Upper lobe of right lung (tissue), 1 donor: ENCODE measurements at places on chromosomes 4 and X. TPM values are rescaled to one million over a fixed set of nuclear protein-coding genes. Genes with fewer than 3 reads are reported as not detected.

ZDHHC15 gene
- total RNA-seq, result 1.4 TPM

- H3K36me3 ChIP-seq, result no peaks in the 10 kb centered on the region
- H3K27ac ChIP-seq, result no peak overlapping the region
- no peaks in the 10 kb centered on the region for H3K27me3 ChIP-seq
- no peak overlapping the region for H3K4me3 ChIP-seq
- H3K4me1 ChIP-seq, result no peaks in the 10 kb centered on the region
These were observed 47.6 kb upstream of the PRSS12 start for GRCh38 chr4:118400356-118400755.

DNA sequence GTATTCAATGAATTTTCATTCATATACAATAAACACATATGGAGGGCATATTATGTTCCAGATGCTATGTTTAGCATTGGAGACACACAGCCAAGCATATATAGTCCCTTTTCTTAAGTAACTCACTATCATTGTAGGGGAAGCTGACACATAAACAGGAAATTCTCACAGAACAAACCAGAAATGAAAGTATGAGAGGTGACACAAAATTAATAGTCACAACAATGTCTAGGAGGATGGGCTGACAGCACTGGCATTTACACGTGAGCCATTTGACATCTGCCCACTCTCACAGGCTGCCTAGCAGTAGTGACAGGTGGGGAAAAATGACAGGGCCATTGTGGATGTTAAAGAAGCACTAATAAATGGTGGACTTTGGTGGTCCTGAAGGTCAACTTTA lies 2.6 kb upstream of the CNOT6L start:
- no peaks in the 10 kb centered on the region for H3K36me3 ChIP-seq
- H3K27me3 ChIP-seq, result no peaks in the 10 kb centered on the region
- H3K4me3 ChIP-seq, result no peak overlapping the region
- peak overlapping the region; percentile 96 for H3K27ac ChIP-seq

DNA sequence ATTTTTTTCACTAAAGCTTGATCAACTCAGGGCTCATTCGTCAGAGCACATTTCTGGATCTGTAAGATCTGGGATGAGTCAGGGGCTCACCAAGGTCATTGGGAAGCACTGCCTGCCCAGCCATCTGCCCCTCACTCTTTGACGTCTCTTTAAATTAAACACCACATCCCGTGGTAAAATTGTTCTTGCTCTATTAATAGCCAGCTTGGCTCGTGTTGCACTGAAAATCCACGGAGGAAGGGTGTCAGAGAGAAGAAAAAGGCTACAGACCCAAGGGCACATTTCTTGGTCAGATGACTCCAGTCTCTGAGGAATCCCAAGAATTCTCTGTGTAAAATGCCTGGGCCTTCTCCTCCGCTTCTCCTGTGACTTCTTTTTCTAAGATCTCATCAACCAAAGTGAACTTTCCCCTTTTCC lies 45.7 kb upstream of the GATB start:
- no peak overlapping the region for H3K4me3 ChIP-seq
- H3K4me1 ChIP-seq, result no peaks in the 10 kb centered on the region
- H3K36me3 ChIP-seq, result no peaks in the 10 kb centered on the region

DNA sequence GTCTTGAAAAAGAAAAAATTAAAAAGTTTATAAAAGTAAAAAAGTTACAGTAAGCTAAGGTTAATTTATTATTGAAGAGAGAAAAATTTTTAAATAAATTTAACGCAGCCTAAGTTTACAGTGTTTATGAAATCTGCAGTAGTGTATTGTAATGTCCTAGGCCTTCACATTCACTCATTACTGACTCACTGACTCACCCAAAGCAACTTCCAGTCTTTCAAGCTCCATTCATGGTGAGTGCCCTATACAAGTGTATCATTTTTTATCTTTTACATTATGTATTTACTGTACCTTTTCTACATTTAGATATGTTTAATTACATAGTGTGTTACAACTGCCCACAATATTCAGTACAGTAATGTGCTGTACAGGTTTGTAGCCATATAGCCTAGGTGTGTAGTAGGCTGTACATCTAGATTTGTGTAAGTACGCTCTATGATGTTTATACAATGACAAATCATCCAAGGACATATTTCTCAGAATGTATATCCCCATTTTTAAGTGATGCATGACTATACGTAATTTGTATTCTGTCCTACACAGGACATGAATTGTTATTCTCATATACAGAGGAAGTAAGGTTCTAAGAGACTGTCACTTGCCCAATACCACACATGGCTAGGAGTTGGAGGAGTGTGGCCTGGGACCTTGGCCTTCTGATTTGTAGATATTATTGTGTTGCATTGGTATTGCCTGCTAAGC lies 19.5 kb upstream of the PDCL2 start:
- H3K4me1 ChIP-seq, result no peaks in the 10 kb centered on the region
- H3K4me3 ChIP-seq, result no peak overlapping the region
- no peak overlapping the region for H3K27ac ChIP-seq
- H3K36me3 ChIP-seq, result no peaks in the 10 kb centered on the region

- H3K4me1 ChIP-seq, result no peaks in the 10 kb centered on the region
- no peak overlapping the region for H3K4me3 ChIP-seq
- no peak overlapping the region for H3K27ac ChIP-seq
- H3K36me3 ChIP-seq, result no peaks in the 10 kb centered on the region
These were observed 104.6 kb upstream of the MXRA5 start for GRCh38 chrX:3450881-3451570.

MAGEC3 gene
- not detected for total RNA-seq

- no peak overlapping the region for H3K27ac ChIP-seq
- no peak overlapping the region for H3K4me3 ChIP-seq
- no peaks in the 10 kb centered on the region for H3K4me1 ChIP-seq
These were observed 520.5 kb upstream of the NR3C2 start for GRCh38 chr4:148962539-148963290.

RAI2 gene
- total RNA-seq, result 32.1 TPM
